HCT116 (cell line): ENCODE measurements at places on chromosomes 4 and X.
A peak's percentile ranks its signal among the peaks of the same experiment; 100 is the strongest.

- DNase-seq = no peak
Observed at GRCh38 chrX:154056770-154057241, 37.1 kb upstream of the IRAK1 start.

DNA sequence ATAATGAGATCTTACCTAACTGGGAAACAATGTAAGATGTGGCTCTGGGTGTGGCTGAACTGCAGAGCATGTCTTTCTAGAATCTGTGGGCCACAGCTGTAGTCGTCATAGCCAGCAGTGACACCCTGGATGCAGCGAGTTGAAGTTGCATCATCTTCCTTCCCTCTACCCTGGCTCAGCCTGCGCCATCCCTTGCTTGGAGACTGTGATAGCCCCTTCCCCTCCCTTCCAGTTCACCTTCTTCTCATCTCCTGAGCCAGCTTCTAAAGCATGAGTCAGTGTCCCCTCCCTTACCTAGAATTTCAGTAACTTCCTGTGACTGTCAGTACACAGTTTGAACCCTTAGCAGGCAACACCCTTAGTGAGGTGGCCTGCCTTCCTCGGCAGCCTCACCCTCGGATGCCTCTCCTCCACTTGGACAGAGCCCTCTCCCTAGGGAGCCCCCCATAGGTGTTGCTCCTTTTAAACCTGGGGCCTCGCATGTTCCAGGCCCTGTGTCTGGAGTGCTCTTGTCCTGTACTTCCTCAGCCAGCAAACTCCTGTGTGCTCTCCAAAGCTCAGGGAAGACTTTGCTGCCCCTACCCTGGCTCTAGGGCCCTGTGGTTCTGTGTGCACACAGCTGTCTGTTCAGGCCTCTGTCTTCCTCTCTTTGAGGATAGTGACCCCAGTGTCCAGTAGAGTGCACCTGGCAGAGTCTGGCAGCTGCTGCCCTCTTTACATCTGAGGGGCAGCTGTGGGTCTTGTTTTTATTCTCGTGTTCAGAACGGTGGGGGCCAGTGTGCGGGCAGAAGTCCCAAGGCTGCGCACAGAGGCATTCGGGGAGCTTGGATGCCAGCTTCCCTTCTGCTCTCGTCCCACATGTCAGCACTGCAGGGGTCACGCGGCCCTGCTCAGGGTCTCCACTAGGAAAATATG is 43.7 kb upstream of the TADA2B start:
- peak; percentile 78 for DNase-seq

DNA sequence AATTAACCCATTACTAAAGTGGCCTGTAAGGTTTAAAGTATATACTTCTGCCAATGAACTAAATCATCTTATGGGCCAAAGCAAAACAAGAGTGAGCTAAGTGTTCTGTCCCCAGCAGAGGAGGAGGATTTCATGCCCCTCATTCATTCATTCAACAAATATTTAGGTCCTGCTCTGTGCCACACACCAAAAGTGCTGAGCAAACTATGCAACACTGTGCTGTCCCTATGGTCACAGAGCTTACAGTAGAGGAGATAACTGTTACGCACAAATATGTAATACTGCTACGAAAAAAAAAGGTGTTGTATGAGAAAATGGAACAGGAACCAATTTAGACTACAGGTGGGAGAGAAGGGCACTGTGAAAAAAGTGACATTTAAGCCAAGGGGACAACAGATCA is 1.7 kb downstream of the SH3KBP1 start:
- no peak for DNase-seq

GRCh38 chr4:125112536-125112935 is 202.2 kb upstream of the FAT4 start:
- no peak for DNase-seq

DNA sequence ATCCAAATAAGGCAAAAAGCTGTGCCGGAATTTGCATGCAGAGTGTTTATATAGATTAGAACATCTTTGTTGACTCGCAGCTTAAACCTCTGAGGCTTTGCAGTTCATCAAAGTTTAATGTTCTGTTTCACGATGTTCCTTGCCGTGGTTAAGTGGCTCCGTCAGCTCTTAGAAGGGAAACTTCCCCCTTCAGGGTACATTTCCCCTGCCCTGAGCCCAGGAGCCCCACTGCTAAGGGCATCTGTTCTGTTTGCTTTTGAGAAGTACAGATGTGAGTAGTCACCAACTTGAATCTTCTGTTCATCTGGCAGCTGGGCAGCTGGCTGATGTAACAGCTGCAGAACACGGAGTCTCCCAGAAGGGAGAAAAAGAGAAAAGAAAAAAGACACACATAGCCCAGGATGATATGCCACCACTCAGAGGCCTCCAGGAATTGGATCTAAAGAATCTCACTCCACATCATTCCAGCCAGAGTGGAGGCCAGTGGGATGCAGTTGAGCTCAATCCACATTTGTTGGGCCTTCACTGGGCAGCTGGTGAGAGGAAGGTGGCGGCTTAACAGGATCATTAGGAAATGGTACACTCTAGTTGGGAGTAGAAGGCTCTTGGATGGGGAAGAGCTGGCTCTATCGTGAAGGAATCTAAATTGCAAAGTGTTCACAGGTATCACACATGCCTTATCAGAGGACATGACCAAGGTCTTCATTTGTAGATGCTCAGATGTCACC is 178.7 kb upstream of the RBPJ start:
- DNase-seq = no peak

DNA sequence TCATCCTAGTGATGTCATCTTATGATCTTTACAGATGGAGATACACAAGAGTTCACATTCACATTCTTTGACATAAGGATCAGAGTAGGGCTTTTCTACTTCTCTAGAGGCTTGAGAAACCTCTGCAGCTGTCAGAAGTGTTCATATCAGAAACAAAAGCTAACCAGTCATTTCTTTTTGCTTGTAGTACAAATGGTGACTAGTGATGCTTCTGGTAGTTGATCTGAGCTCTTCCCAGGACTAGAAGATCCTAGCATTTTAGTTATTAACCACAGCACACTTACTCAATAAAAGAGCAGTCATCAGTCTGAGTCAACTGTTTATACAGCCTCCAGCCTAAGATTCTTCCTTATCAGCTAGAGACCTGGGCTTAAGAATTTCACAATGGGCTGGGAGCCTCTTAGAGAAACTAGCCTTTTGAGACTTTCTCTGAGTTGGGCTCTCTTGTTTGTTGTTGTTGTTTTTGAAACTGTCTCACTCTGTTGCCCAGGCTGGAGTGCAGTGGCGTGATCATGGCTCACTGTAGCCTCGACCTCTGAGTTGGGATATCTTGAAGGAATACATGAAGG is 84.1 kb downstream of the TMEM164 start:
- peak; percentile 59 for DNase-seq

- no peak for DNase-seq
Observed at GRCh38 chr4:26937567-26937966, 76.9 kb downstream of the STIM2 start.

- no peak for DNase-seq
Observed at GRCh38 chrX:40094041-40094899, 3.5 kb downstream of the BCOR start.

- DNase-seq = no peak
Observed at GRCh38 chr4:102399021-102399420, 53.7 kb upstream of the SLC39A8 start.

- no peak for DNase-seq
Observed at GRCh38 chr4:116702949-116703348, 382.4 kb downstream of the TRAM1L1 start.

DNA sequence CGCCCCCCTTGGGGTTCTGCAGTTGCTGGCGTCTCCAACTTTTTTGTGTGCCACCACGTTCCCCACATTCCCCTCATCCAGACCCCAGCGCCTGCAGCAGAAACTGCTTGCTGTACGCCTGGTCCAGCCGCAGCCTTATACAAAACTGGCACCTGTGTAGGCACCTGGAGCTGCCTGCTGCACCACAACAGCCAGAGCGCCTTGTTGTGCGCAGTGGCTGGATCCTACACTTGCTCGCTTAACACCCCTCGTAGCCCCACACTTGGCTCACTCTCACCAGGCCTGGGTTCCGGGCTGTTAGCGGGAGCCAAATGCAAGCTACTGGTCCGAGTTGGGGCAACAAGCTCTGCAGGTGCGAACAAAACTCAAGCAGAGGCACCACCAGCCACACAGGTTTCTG is 136.8 kb downstream of the TECRL start:
- DNase-seq = no peak

DNA sequence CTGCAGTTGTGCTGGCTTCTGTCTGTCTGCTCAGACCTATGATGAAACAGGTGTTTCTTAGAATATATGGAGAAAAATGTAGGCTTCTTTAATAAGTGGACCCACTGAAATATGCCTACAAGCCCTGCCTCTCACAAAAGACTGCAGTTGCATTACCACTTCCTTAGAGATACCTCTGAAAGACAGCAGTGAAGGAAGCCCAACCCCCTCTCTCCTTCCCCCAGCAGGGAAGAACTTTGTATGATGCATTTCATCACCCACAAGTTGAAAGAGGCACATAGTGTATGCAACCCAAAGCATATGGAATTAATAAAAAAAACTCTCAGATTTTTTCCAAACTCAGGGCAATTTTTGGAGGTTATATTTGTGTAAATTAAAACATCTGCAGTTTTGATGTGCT is 916.7 kb downstream of the TECRL start:
- no peak for DNase-seq

- no peak for DNase-seq
Observed at GRCh38 chr4:10983885-10984640, 299.5 kb upstream of the CLNK start.

DNA sequence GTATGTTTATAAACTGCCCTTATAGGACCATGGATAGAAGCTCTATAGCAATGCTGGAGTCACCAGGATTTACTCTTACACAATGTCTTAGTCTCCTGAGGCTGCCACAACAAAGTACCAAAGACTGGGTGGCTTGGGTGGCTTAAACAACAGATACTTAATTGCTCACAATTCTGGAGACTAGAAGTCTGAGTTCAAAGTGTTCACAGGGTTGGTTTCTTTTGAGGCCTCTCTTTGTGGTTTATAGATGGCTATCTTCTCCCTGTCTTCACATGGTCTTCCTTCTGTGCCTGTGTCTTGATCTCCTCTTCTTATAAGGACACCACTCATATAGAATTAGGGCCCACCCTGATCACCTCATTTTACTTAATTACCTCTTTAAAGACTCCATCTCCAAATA is 2.0 kb upstream of the TRPC3 start:
- DNase-seq = no peak

GRCh38 chr4:152633118-152633517 is 46.7 kb downstream of the TMEM154 start:
- no peak for DNase-seq

DNA sequence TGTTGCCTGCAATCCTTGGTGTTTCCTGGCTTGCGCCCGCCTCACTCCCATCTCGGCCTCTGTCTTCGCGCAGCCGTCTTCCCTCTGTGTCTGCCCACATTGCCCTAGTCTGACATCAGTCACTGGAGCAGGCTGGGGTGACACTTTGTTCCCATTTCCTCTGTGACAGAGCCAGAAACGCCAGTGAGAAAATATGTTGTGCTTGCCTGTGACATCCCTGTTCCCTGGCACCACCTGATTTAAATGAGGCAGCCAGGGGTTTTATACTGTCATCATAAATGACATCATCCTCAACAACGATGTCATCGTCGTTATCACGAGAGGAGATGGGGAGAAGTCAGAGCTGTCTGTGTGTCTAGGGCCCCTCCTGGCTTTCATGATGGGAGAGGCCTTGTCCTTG is 29.1 kb downstream of the ZNF185 start:
- DNase-seq = no peak

- DNase-seq = no peak
Observed at GRCh38 chrX:9368262-9368661, 96.6 kb upstream of the TBL1X start.

GRCh38 chrX:130834149-130834548 is 68.9 kb downstream of the ENOX2 start:
- DNase-seq = no peak

DNA sequence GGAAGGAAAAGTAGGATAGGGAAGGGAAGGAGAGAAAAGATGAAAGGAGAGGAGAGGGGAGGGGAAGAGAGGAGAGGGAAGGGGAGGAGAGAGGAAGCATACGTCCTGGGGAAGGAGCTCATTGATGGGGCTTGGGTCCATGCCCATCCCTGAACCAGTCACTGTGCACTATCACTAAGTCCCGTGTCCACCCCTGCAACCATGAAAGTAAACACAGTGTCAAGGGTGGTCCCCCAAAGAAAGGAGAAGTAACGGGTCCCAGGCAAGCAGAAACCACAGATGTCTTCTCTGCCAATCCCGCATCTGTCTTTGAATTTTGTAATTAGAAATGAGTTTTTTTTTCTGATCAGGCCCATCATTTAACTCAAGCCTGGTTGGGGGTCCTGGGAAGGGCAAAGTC is 55.2 kb downstream of the LGI2 start:
- DNase-seq = no peak

DNA sequence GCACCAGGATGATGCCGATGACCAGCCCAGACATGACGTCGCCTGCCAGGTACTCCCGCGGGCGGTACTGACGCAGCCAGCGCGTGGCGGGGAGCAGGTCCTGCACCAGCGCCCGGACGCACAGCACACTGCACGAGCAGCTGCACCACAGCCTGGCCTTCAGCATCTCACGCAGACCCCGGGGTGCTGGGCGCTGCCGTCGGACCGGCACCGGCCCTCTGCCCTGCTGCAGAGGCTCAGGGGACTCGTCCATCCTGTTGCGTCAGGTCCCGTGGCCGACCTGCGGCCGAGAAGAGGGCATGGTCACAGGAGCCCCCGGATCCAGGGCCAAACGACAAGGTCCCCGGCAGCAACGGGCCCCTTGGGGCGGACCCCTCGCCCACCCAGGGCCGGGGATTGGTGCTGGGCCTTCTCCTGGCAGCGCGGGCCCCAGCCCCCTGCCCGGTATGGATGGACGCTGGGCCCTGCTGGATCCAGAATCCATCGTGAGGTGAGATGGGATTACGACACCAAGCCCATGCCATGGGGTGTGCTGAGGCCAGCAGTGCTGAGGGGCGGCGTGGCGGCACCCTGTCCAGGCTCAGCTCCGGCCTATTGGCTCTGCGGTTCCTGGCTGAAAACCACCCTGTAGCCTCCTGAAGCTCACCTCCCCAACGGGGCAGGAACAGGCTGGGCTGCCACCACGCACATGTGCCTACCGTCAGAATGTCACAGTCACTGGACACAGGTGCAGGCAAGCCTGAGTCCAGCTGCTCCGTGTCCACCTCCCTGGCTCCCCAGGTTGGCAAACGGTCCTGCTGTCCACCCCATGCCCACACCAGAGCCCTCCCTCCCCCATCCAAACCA is 1.5 kb downstream of the SLC26A1 start:
- DNase-seq = no peak
